ENCODE measurements at places on chromosomes 3 and 15.
A peak's percentile ranks its signal among the peaks of the same experiment; 100 is the strongest.

DNA sequence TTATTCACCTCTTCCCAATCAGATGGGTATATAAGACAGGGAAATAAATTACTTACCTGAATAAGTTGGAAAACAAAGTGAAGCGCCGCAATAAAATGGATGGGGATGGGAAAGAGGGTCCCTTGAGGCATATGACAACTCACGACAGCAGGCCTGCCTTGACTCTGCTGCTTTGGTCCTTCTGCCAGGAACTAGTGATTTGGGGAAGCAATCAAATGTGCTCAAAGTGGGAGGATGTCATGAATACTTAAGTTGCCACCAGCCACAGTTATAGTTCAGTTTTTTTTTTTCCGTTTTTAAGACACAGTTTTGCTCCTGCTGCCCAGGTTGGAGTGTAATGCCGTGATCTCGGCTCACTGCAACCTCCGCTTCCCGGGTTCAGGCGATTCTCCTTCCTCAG is 4.6 kb downstream of the PARL start:
- DNase-seq = no peak

DNA sequence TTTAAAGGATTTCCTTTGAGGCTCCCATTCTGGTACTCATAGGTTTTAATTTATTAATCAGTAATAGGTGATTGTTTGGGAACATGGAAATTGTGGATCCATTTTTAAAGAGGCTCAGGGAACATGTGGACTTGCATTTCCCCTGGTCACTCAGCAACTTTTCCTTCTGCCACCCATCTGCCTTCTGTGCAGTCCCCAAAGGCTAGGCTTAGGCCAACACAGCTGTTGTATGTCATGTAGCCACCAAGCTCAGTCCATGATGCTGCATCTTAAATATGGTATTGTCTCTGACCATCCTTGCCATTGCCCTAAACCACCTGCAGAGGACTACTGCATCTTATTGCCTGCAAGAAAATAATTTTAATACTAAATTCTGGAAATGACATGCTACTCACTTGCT is 416.7 kb upstream of the SEMA6D start:
- DNase-seq = no peak

GRCh38 chr3:52394751-52395502 is 50.0 kb downstream of the SEMA3G start:
- DNase-seq = no peak

DNA sequence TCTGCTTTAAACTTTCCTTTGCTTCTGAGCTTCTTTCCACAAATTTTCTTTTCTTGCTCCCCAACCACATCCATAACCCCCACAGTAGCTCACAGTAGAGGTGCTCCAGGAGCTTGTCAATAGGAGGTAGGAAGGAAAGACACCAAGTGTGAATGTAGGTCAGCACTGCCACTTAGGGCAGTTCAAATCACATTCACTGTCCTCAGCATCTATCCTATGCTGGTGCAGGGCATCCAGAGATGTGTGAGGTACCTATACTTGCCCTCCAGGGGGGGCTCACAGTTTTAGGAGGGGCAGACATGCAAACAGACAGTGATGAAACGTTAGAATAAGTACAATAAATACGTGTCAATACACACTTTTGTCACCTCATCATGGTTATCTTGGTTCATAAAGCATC is 1.5 kb upstream of the SPSB4 start:
- DNase-seq = no peak

DNA sequence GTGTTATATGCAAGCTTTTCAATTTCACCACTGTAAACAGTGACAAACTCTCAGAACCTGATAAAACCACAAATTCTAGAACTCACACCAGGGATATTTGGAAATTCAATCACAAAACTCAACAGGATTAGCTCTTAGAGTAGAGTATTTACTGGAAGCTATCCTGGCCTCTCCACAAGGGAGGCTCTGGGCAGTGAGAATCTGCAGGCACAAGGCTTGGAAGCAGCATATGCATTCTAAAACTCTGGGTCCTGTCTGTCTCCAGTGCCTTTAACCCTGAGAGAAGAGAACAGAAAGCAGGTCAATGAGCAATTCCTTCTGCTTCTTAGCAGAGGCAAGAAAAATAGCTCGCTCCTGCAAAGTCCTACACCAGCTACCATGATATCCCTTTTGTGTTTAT is 23.4 kb downstream of the PLSCR4 start:
- no peak for DNase-seq

- no peak for DNase-seq
Observed at GRCh38 chr15:39589815-39590644, 9.2 kb downstream of the THBS1 start.

GRCh38 chr3:186095561-186096081 is 13.3 kb downstream of the ETV5 start:
- peak; percentile 53 for DNase-seq

DNA sequence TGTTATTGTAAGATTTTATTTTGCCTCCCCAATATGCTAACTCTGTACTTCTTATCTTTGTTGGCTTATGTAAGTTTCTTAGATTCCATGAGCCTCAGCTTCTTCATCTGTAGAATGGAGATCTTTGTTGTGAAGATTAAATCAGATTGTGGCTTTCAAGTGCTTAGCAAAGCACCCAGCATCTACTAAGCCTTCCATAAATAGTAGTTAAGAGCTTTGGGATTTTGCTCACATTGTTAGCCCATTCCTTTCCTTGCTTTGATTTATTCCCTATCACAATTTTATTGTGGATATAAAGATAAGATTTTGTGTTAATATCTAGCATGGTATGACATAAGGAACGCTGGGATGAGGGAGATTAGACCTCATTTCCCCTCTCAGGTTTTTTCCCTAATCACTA is 501.4 kb downstream of the PYDC2 start:
- no peak for DNase-seq

GRCh38 chr15:33468740-33469139 is 158.0 kb downstream of the RYR3 start:
- DNase-seq = no peak

DNA sequence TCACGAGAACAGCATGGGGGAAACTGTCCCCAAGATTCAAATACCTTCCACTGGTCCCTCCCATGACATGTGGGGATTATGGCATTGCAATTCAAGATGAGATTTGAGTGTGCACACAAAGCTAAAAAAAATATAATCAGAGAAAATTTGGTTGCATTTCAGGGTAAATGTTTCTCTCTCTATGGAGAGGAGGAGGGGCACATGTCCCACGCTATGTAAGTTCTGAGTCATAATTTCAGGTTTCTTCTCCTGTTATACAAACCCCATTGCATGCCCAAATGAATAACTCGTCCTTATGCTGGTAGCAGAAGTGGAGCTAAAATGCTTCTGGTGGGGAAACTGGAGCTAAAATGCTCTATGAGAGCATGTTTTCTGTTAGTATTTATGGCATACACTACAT is 209.7 kb upstream of the DCBLD2 start:
- DNase-seq = no peak

DNA sequence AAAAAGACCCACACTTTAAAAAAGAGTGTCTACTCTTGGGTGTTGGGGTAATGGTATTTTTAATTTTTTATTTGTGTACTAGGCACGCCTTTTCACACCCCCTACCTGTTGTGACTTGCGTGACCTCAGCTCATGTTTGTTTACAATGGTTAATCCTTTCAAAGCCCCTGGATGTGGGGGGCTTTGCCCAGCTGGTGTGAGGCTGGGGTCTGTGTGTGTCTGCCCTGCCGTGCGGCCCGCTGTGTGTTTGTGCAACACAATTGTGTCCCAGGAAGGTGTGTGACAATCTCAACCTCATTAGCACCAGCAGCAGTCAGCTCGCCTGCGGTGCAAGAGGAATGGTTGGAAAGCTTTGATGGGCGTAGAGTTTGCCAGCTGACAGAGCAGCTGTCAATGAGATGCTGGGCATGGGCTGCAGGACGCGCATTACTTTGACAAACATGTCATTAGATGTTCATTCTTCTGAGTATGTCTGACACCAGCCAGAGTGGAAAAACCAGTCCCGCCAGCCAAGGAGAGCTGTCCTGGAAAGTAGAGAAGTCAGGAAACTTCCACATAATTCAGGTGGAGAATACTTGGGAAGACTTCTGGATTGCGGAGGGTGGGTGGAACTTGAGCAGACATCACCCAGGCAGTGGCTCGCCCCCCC is 9.6 kb downstream of the LRRK1 start:
- no peak for DNase-seq

All from MM.1S (cell line).